ENCODE measurements at places on chromosomes 4 and X.

GRCh38 chrX:132532097-132532496, 43.3 kb upstream of the MBNL3 start:
- no peak for DNase-seq

GRCh38 chrX:151697522-151697921, 2.3 kb downstream of the PRRG3 start:
- DNase-seq = no peak

GRCh38 chr4:40954088-40954668, 204.4 kb downstream of the NSUN7 start:
- DNase-seq = no peak

GRCh38 chr4:27082776-27083175, 222.1 kb downstream of the STIM2 start:
- no peak for DNase-seq

GRCh38 chr4:91089178-91089577, 962.0 kb downstream of the CCSER1 start:
- peak; percentile 30 for DNase-seq
